ENCODE measurements at places on chromosomes 2 and 18.

GRCh38 chr2:214019229-214019972 is 391.5 kb upstream of the VWC2L start:
- DNase-seq = no peak

GRCh38 chr2:28950941-28951630 is 30.0 kb upstream of the TOGARAM2 start:
- DNase-seq = no peak

- no peak for DNase-seq
These were observed 12.3 kb downstream of the MALL start for GRCh38 chr2:110103061-110103961.

DNA sequence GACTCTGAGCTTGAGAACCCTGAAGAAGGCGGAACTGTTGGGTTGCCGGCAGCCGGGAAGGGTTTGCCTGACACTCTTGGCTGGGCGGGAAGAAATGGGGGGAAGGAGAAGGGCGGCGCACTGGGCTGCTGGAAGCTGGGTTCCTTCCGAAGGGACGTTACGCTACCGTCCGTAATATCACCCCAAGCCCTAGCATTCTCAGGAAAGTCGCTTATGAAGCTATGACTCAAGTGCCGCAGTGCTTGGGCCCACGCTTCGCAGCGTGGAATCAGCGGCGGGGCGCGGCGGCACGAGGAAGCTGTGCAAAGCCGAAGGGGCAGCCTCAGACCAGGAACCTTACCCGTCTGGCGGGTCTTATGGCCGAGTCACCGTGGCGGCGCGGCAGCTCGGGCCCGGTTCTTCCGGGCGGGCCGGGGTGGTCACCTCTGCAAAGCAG is 50.2 kb upstream of the SIGLEC15 start:
- DNase-seq = peak; percentile 87

- DNase-seq = no peak
These were observed 36.0 kb downstream of the SLC66A2 start for GRCh38 chr18:79915161-79916127.

DNA sequence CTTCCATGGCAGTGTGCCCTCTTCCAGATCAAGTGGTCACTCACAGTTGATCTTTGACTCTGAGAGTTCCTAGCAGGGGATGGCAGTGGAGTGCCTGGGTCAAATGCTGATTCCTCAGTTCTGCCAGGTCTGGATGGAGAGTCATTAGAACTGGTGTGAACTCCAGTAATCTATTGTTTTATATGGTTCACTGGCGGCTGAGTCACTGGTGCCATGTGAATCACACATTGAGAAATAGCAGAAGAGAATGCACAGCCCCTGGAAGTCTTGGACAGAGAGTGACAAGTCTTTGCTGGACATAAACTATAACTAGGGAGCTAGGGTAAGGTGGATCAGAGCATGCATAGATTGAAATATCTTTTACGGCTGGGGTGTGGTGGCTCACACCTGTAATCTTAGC is 86.9 kb downstream of the EIF2AK3 start:
- no peak for DNase-seq

DNA sequence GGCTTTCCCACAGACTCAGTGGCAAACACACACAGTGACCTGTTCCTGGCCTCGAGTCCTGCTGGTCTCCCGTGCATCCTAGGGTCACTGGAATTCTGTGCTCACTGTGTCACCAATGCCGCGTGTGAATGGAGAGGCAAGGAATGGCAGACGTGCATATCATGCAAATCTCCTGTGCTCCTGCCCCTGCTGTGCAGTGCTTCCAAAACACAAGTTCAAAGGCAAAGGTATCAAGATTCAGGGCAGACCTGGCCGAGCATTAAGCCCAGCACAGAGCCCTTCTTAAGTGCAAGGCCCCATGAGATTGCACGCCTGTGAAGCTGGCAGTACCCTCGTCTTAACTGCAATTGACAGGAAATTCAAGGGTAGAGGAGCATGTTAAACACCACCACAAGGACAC is 129.1 kb downstream of the NDUFA10 start:
- DNase-seq = no peak

GRCh38 chr2:85994897-85995647 is 106.3 kb upstream of the ST3GAL5 start:
- no peak for DNase-seq

- peak; percentile 29 for DNase-seq
These were observed 223.7 kb upstream of the TRIB2 start for GRCh38 chr2:12493031-12493513.

GRCh38 chr18:50594012-50594411 is 34.1 kb downstream of the MAPK4 start:
- no peak for DNase-seq

Data from Kasumi-1 (cell line).